Stimulated activated naive B cell treated with anti-CD40 and anti-IgM and Interleukin-4, amounts not matched to agents 10 μg/mL and 1 μg/mL and 100 μg/mL, for 72 hours (primary cell): ENCODE measurements at places on chromosomes 16 and 17.

DNA sequence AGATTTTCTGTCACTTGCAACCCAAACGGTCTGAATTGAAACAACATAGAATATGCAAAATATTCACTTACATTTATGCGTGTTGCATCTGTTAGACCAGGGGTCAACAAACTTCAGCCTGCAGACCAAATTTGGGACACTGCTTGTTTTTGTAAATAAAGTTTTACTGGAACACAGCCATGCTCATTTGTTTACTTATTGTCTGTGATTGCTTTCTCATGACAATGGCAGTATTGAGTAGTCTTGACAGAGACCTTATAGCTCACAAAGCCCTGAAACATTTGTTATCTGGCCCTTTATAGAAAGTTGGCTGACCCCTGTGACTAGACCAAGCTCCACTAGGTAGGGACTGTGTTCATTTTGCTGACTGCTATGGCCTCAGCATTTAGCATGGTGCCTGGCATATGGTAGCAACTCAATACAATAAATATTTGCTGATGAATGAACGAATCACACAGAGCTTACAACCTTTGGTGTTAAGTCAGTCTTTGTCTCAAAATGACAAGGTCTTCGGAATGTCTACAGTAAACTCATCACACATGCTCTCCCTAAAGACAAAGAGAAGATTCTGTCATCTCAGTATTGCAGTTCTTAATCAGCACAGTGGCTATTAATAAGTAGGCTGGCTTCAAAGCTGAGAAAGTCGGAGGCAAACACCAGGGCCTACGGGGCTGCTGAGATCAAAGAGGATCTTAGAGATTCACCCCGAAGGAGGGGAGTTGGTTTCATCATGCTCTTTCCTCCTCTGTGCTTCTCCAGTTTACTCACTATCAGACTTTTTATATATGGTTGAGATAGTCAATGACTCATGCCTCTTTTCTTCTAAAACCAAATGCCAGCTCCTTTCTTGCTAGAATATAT lies 95.2 kb upstream of the AXIN2 start:
- no peak for DNase-seq

DNA sequence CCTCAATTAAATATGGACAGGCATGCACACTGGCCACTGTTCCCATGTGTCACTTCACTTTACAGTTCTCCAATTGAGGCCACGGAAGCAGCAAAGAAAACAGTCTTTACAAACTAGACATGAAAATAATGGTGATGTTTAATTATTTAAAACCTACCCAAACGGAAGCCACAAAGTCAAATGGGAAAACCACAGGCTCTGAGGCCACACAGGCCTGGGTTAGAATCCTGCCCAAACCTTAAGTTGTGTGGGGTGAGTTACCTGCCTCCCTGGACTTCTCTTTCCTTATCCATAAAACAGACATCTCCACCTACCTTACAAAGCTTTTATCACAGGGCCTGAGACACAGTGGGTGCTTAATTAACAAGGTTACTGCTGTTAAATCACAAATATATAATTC lies 137.4 kb downstream of the PARN start:
- DNase-seq: no peak

DNA sequence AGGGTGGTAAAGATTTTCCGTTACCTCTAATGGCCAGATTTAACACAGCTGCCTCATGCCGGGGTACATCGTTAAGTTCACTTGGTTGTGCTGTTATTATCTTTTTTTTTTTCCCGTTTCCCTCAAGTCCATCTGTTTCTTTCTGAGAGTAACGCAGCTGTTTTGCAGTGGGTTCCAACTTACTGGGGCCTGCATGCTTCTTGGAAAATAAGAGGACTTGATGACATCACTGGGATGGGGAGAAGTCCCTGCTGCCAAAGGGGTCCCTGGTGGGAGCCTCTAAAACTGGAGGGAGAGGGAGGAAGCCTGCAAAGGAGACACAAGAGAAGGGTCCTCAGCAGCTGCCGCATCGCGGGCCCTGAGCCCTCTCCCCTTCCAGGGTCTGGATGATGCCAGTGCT lies 77.8 kb upstream of the NOL11 start:
- no peak for DNase-seq

DNA sequence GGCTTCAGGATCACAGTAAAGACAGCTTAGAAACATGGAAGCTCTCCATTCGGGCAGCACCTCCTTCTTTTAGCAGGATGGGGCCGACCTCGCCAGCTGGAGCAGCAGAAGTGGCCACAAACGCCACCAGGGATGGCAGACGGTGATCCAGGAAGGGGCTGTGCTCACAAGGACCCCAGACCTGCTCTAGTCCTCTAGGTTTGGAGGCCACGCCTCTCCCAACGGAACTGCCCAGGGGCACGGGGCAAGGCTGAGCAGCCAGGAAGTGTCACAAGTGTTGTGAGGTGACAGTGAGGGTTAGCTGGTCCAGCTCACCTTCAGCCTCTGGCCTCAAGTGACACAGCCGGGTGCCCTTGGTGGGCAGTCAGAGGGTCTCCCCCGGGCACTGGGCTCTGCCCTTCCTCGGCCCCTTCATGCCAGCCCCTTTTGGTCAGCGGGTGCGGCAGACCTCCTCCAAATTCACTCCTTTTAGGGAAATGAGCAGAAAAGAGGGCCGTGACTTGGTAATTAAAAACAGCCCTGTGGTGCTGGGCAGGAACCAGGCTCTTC lies 20.4 kb downstream of the CEP295NL start:
- DNase-seq: peak; percentile 20

GRCh38 chr16:14456793-14457481 lies 173.1 kb downstream of the PARN start:
- no peak for DNase-seq

DNA sequence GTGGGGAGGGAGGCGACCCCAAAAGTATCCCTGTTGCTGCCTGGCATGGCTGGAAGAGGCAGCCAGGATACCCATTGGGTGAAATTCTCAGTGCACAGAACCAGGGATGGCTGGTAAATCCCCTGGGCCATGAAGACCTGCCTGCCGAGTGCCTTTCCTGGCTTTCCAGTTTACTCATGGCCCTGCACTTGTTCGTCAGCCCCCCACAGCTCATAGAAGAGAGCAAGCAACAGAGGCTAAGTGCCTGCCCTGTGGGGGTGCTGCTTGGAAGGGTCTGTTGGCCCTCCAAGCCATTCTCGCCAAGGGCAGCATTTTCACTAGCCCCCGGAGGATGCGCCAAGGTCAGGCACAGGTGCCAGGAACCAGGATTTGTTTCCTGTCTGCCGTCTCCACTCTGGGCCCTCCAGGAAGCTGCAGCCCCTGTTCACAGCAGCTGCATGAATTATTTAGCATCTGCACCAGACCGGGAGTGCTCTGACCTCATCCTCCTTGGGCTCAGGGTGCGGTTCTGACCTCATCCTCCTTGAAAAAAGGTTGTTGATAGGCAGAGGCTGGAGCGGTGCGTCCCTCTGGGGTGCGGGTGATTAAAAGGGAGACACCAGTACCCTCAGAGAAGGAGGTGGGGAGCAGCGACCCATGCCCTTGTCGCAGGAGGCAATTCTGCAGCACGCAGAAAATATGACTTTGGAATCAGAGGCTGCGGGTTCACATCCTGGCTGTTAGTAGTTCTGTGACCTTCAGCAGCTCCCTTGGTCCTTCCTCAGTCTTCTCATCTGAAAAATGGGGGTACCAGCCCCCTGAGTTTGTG lies 14.2 kb upstream of the CD300A start:
- DNase-seq: no peak

- DNase-seq: no peak
These were observed 14.8 kb upstream of the PLK1 start for GRCh38 chr16:23663918-23664317.

DNA sequence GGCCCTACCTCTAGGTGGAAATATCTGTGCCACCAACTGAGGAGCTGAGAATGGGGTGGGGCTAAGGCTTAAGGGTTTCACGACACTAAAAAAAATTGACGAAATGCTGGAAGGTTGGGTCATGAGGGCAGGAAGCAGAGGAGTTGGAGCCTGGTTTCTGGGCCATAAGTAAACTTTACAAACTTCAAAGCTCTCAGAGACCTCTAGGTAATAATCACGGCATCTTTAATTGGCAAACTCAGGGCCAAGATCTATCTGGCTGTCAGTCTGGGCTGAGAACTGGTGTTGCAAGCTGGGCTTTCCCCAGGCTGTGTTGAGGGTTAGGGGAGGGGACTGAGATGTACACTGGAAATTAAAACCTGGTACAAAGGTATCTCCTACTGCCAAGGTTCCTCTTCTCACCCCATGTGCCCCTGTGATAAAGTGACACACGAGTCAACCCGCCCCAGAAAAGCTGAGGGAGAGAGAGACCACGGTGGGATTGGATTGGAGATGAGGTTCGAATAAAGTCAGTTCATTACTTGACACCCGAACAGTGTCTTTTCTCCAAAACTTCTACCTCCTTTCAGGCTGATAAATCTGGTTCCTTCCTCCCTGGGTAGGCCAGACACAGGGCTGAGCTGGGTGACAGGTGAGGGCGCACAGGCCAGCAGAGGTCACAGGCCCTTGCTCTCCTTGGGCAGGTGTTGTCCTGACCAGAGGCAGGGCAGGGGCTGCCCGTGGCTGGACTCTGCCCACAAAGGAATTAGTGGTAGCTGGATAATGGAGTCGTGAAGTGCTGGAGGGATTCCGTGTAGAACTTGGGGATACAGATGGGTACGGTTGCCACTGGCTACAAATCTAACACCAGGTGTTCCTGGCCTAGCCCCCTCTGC lies 4.0 kb upstream of the ZNF768 start:
- no peak for DNase-seq

GRCh38 chr17:5352681-5353289 lies 66.7 kb downstream of the NUP88 start:
- DNase-seq: no peak

GRCh38 chr17:33292201-33292980 lies 704 bp downstream of the ASIC2 start:
- DNase-seq: no peak

DNA sequence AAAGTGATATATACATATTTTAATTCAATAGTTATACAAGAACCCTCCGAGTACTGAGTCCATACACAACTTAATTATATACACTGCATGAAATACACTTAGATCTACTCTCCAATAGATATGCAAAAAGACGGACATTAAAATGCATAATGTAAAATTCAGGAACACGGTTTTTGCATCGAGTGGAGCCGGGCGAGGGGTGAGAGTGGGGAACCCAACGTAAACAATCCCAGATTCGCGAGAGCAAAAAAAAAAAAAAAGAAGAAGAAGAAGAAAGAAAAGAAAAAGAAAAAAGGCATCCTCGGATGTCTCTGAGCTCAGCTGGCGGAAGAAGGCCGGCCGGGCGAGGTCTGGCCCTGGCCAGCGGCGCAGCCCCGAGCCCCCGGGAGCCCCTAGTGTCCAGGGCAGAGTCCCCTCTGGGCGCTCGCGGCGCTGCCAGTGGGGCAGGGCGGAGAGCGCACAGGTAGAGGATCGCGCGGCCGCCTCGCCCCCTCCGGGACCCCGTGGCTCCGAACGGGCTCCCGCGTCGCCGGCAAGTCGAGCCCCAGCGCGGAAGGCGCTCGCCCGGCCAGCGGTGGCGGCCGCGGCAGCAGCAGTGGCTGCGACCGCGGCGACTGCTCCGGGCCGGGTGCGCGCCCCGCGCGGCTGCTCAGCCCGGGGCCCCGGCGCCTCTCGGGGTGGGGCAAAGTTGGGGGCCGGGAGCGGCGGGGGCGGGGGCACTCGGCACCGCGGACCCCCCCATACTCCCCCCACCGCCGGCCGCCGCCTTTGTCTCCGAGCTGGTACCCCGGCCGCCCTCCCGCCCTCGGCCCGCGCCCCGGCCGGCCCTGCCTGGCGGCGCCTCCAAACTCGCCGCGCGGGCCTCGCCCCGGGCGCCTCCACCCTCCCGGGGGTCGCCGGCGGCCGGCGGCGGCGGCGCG lies 9.6 kb upstream of the ZFHX3 start:
- no peak for DNase-seq

GRCh38 chr16:10950393-10950792 lies 6.0 kb downstream of the CLEC16A start:
- no peak for DNase-seq

GRCh38 chr16:55406651-55407050 lies 72.3 kb upstream of the MMP2 start:
- DNase-seq: no peak

- DNase-seq: no peak
These were observed 4.6 kb downstream of the PPM1E start for GRCh38 chr17:58760248-58760647.

DNA sequence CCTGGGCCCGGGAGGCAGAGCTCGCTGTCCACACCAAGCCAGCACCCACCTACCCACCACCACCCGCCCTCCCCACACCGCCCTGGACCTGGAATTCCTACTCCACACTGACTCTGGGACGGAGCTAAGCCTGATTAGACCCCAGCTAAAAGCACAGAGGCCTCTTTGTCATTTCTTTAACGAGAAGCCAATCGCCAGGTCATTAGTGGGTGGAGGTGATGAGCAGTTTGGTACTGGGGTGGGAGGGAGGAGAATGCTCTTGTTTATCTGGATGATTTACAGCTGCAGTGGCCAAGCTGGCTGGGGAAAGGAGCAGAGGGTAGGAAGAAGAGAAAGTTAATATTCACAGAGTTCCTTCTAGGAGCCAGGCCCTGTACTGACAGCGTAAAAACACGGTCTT lies 6.0 kb upstream of the BHLHA9 start:
- no peak for DNase-seq

DNA sequence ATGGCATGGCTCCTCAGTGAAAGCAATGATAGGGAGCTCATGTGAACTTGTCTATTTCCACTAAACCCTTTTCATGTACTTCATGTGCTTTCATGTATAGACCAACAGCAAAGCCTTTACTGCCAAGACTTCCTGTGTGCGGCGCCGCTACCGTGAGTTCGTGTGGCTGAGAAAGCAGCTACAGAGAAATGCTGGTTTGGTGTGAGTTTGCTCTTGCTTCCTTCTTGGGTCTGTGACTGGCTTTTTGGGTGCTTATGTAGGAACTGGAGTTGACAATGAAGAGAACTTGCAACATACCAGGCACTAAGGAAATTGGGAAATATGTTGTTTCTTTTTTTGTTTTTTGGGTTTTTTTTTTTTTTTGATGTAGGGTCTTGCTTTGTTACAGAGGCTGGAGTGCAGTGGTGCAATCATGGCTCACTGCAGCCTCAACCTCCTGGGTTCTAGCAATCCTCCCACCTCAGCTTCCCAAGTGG lies 5.7 kb downstream of the SNX11 start:
- DNase-seq: no peak

DNA sequence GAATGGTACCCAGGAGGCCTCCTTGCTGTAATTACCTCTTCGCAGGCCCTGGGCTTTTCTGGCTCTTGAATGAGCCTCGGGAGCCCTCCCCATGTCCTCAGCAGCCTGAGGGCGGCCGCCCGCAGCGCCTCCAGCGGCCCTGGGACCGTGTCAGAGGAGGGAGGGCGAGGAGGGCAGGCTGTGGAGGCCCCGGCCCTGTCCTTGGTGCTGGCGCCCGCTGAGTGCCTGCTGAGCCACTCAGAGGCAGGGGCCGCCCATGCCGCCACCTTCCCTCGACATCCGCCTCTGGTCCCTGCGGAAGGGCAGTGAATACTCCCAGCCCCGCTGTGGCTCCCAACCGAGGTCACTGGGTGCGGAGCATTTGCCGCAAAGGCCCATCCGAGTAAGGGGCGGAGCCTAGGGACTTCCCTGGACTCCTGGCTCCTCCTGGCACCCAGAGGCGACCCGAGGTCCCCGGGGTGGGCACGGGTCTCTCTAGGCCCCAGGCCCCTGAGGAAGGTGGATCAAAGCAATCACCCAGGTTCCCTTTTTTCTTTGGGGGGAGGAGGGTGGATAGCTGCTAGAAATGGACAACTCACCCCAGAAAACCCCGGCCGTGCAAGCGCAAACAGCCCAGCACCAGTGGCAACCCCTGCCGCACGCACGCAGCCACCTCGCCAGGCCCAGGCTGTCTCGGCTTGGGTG lies 2.8 kb downstream of the RBFOX3 start:
- no peak for DNase-seq
